ENCODE measurements at places on chromosomes 4 and X. TPM values are rescaled to one million over a fixed set of nuclear protein-coding genes. Genes with fewer than 3 reads are reported as not detected.

GRCh38 chrX:30635630-30636029, 17.6 kb upstream of the GK start:
- DNase-seq: no peak

DNA sequence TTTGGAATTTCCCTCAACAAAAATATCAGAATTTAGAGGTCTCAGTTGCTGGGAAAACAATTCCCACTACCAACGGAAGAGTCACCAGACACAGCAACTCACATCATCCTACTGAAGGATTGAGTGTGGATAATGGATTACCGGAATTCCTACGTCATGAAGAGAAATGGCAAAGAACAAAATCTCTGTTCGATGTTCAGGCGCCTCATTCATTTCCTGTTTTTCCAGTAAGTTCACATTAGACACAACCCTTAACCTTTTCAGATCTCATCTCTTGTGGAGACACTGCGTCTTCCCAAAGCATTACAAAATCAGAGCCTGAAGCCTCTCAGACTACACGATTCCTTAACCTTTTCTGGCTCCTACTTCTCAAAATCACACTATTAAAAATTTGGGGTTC, 58.5 kb upstream of the CPEB2 start:
- DNase-seq: no peak

DNA sequence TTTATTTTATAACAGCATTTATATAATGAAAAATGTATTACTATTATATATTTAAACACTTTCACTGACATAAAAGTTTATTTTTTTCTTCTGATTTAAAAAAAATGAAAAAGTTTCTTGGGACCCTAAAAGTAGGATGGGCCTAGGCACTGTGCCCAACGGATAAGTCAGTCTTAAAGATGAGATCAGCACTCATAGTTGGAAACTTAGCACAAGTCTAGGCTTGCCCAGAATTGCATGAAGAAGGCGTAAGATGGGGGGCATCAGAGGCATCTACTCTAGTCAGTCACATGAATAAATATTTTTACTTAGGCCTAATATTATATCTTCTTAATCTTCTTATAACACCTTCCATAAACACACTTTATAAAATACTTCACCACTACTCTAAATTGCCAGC, 306.7 kb upstream of the GRID2 start:
- no peak for DNase-seq

DNA sequence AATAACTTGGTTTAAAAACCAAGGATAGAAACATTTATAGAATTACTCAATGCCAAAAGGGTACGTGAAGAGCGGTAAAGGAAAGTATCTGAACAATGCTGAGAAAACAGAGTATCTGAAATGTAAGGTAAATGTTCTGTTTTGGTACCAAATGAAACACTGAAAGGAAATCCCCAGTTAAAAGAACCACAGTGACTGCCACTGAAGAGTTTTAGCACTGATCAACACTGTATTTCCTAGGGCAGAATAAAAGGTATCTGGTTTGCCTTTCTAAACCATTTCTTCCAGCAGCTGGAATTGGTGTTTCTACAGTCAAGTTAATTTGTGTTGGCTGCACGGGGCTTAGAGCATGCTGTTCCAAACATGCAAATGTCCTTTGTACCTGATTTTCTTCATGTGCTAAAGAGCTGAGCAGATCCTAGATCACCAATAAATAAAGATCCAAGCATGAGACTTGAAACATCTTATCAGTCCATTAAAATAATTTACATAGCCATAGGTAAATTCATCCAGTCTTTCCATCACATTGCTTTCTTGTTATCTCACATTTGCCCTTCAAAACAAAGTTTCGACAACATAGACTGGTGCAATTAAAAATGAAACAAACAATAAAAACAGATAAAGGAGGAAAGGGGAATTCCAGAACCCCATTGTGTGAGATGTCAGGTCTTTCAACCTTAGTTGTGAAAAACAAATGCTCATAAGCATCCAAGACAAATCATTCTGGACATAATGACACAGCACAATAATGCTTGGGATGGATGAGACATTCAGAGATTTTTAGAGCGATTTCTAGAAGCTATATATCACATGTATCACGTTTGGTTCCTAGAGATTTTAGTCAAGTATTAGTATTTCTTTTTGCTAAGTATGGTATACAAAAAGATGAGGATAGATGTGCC, 38.6 kb downstream of the MFAP3L start:
- no peak for DNase-seq

DNA sequence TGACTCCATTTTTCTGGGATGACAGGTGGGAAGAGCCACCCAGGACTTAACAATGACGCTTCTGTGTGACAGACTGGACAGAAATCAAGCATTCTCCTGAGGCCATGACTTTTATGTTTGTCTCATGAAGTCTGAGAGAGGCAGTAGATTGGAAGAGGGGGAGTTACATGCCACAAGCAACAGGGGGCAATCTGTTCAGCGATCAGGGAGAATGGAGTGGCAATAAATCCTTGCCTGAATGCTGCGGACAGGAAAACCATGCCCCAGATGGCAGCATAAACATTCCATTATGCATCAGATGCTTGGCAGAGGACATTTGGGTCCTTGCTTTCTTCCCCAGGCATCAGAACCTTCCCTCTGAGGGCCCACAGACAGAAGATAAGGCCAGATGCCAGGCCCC, 312.4 kb upstream of the DIPK2B start:
- no peak for DNase-seq

- DNase-seq: no peak
Measured at GRCh38 chr4:187183826-187184225, 460.2 kb upstream of the FAT1 start.

- no peak for DNase-seq
Measured at GRCh38 chr4:5893591-5893990, 705 bp upstream of the CRMP1 start.

GRCh38 chr4:165398570-165398969, 19.8 kb downstream of the CPE start:
- peak; percentile 90 for DNase-seq

SYP gene
- total RNA-seq: 85.9 TPM

DNA sequence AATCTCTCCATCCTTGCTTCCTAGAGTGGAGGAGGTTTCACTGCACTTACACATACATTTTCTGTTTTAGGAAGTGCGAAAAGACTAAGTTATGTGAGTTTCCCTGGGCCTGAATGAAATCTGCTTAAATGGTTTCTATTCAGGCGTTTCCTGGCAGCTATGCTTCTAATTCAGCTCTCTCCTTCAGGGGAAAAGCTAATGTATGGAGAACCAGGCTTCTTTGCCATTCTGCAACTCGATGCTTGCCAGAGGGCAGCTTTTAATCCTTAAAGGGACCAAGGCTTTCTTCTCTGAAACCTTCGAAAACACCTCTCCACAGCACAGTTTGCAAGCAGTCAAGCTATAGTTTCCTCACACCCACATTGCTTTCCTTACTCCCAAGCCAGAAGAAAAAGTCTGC, 89.5 kb upstream of the ARX start:
- no peak for DNase-seq

DNA sequence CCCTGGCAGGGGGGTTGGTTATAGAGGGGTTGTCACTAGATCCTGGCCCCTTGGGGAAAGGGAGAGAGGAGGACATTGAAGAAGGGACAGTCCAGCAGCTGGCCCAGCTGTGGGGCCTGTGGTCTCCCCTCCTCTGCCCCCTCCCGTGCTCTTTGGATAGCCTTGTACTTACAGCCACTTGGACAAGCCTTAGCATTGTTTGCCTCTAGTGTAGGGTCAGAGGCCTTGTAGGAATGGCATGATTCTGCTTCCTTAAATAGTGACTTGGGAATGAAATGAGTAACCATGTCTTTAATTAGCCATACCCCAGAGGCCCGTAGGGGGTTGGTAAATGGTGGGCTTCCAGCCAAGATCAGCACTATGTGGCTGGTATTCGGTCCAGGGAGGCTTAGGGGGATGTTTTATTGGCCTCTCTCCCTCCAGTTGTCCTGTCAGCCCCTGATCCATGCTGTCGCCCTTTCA, 230.6 kb downstream of the PTTG2 start:
- no peak for DNase-seq

- no peak for DNase-seq
Measured at GRCh38 chr4:7434766-7435150, at the start of gene PSAPL1. Gene PSAPL1 (minus strand): TSS chr4:7434930. CDS start chr4:7434879, 51 bp downstream.

GRCh38 chr4:35447474-35447873, 796.8 kb downstream of the ARAP2 start:
- DNase-seq: no peak

DNA sequence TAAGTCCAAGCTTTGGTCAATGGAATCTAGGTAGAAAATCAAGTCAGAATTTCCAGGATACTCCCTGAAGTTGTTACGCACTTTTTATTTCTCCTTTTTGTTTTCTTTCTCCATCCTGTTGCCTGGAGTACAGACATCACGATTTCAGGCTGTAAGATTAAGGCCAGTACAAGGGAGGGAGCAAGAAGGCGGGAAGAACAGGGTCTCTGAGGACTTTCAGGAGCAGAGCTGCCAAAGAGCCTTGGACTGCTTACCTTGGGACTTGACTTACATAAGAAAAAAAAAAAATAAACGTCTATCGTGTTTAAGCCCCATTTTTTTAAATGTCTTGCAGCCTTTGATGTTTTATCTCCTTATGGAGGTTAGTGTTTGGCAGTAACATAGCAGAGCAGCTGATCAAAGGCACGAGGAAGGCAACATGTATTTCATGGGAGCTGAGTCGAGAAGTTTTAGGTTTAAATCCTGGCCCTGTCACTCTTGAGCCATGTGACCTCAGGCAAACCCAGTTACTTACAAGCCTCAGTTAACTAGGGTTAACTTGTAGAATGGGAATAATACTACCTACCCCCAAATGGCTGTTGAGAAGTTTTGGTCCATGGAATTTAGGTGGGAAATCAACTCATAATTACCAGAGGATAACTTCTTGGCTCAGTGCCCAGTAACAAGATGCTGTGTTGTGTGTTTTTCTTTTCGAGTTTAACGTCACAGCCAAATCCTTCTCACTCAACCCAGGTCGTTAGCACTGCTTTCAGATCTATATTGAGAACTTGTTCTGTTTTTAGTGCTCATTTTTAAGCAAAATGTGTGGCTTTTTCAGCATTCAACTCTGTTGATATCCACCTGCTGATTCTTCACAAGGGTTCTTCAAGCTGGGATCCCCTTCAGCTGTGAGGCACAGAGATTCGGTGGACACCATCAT, 106.8 kb downstream of the CLNK start:
- no peak for DNase-seq

NXF2B gene
- 0.36 TPM for total RNA-seq

- no peak for DNase-seq
Measured at GRCh38 chr4:142354041-142354440, 492.1 kb downstream of the INPP4B start.

DNA sequence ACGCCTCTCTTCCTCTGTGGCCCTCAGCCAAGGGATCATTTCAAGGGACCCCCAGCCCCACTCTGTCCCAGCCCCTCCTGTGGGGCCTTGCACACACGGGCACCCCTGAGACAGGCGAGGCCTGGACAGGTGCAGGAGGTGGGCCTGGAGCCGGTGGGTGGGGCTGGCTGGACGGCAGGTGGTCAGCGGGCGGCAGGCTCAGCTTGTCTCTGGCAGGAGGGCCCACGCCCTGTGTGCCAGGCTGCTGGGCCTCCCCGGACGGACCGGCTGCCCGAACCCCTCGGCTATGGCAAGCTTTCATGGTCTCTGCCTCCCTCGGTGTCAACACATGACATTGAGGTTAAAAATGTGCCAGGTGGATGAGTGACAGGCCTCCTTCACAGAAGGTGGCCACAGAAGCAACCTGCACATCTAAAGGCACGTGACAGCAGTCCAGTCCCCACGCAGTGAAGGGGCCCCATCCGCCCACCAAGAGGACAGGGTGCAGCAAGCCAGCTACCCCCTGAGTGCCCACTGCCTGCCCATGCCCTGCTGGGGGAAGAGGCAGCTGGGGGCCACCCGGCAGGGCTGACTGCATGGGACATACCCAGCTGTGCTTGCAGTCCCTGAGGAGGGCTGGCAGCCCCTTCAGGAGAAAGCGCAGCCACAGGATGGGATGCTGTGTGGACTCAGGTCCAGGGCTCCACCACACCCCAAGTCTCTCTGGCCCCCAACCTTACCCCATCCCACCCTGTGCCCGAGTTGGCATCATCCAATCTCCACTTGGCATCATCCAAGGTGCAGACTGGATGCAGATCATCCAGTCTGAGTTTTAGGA, 109.3 kb downstream of the FAM53A start:
- DNase-seq: no peak

ARX gene
- not detected for total RNA-seq

DNA sequence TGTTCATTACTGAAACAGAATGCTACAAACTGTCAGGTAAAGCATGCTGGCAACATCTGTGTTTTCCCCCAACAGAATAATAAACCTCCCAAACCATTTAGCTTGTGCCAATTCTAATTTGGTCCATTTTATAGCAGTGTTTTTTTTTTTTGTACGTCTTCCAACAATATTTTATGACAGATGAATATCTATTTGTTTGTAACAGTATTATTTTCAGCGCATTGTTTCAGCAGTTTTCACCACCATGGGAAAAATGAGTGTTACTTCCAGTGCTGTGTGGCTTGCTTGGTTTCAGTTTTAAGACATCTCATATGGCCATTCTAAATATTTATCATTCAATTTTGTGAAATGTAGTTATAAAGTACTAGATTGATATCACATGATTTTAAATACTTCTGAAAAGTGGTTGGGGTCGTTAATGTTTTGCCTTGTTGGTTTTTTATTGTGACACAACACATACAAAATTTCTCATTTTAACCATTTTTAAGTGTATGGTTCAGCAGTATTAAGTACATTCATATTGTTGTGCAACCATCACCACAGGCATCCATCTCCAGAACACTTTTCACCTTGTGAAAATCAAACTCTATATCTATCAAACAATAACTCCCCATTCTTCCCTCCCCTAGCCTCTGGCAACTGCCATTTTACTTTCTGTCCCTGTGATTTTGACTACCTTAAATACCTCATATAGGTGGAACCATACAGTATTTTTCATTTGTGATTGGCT, 25.6 kb upstream of the TBC1D19 start:
- no peak for DNase-seq

DNA sequence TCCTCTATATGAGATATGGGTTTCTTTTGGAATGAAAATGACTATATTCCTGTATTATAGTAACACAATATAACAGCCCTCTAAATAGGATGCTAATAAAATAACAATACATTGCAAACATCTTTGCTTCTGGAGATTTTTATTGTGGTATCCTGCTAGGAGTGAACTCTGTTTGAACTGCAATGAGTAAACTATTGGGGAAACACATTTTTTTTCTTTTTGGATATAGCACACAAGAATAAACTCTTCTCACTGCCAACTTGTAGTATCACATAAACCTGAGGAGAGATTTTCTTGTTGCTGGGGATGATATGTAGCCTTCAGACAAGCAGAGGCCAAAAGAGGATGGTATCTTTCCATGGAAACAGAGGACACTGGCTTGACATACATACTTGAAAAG, 238.2 kb downstream of the C4orf33 start:
- DNase-seq: no peak

ATP1B4 gene
- total RNA-seq: not detected

GRCh38 chr4:189940178-189941004, at the start of gene FRG1:
Gene FRG1 (plus strand): TSS chr4:189940872. CDS start chr4:189941010, 138 bp downstream.
- DNase-seq: peak; percentile 80
